Frontal cortex (tissue), 4 donors: ENCODE measurements at places on chromosomes 11 and 22.

DNA sequence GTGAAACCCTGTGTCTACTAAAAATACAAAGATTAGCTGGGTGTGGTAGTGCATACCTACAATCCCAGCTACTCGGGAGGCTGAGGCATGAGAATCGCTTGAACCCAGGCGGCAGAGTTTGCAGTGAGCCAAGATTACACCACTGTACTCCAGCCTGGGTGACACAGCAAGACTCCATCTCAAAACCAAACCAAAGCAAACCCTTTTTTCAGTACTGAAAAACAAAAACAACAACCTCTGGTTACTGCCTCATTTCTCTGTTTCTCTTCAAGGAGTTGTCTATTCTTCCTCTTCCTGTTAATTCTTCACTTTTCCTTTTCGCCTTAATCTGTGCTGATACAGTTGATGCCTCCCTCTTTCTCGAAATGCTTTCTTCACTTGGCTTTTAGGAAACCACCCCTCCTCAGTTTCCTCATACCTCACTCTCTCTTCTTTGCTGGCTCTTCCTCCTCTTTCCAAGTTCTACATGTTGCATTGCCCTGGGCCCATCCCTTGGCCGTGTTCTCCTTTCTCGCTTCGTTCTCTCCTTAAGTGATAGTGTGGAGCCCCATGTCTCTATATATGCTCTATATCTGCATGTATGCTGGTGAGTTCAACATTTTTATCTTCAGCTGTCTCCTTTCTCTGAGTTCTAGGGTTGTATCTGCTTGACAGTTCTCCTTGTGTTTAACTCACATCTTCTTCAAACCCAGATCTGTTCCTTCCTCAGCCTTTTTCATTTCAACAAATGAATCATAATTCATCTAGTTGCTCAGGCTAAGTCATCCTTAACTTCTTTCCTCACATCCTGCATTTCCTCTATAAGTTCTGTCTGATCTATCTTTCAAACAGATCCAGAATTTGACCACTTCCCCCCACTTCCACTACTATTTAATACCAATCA lies 37.1 kb downstream of the NUCB2 start:
- no peak for DNase-seq

- no peak for DNase-seq
Observed at GRCh38 chr11:936199-936598, 10.5 kb downstream of the AP2A2 start.

DNA sequence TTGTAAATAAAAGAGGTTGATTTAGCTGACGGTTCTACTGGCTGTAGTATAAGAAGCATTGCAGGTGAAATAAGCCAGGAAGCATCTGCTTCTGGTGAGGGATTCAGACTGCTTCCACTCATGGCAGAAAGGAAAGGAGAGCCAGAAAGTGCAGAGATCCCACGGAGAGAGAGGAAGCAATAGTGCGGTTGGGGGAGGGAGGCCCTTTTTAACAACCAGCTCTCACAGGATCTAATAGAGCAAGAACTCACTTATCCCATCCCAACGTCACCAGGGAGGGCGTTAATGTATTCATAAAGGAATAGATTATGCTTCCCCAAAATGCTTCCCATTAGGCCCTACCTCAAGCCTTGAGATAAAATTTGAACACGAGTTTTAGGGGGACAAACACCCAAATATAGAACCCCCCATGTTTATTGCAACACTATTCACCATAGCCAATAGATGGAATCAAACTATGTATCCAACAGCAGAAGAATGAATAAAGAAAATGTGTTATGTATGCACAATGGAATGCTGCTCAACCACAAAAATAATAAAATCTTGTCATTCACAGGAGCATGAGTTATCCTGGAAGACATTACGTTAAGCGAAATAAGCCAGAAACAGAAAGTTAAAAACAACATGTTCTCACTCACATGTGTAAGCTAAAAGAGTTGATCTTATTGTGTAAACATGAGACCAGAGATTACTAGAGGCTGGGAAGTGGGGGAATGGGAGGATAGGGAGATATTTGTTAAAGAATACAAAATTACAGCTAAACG lies 908.3 kb upstream of the ANO3 start:
- no peak for DNase-seq

GRCh38 chr22:21074102-21074715 lies 28.5 kb downstream of the LRRC74B start:
- DNase-seq: no peak

DNA sequence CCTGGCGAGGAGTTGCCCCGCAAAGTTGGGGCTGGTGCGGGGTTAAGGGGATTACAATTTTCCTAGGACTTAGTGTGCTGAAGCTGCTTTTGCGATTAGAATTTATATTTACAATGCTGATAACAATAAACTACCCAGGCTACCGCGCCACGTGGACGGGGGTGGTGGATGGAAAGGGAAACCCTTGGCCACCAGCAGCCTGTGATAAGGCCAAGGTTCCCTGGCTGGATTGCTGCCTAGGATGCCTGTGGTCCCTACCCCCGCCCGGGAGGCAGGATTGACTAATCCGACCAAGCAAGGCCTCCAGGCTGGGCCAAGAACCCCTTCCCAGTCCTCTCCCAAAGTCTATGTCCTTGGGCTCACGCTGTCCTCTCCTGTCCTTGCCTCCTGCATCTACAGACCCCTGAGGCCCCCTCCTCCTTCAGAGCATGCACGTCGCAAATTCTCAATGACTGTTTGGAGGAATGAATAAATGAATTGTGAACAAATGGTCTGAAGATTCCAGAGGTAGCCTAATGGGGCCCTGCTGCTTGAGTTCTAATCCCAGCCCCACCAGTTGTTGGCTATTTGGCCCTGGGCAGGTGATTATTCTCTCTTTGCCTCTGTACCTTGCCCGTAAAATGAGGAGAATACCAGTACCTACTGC lies 7.6 kb upstream of the CHKA start:
- no peak for DNase-seq

DNA sequence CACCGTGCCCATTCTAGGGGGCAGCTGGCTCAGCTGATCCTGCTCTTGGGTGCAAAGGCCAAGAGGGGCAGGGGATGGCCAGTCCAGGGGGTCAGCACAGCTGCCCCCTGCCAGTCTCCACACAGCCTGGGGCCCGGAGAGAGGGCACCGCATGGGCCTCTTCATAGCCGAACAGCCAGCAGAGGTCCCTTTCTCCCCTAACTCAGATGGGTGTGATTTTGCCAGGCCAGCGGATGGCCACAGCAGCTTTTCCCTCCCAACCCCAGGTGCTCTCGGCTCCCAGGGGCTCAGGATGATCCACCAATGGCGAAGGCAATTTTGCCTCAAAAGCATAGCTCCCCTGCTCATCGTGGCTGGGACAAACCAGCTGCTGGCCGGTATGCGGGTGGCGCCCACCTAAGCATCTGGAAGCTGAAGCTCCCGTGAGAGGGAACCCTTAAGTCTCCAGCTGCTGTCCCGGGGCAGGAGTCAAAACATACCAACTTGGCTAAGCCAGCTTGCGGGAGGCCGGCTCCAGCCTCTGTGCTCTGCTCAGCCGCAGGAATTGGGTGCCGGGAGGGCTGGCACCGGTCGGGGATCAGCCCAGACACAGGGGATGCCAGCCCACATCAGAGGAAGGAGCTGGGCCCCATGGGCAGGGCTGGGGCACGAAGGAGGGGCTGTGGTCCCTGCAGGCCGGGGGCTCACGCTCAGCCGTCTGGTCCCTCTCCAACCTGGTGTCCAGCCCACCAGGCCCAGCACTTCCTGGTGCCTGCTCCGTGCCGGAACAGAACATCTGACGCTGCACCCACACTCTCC lies 30.5 kb upstream of the GNB1L start:
- no peak for DNase-seq
